ENCODE measurements at places on chromosomes 13 and 19. TPM values are rescaled to one million over a fixed set of nuclear protein-coding genes. Genes with fewer than 3 reads are reported as not detected.

CYP2A6 gene
- 1.1 TPM for total RNA-seq

PEG3 gene
- total RNA-seq = not detected

ZNF283 gene
- 10.7 TPM for total RNA-seq

ZNF575 gene
- not detected for total RNA-seq

OVOL3 gene
- total RNA-seq = not detected

TNFSF13B gene
- total RNA-seq = 0.48 TPM

IZUMO2 gene
- not detected for total RNA-seq

SLITRK6 gene
- total RNA-seq = 24.6 TPM

SIAH3 gene
- 0.04 TPM for total RNA-seq

LHB gene
- total RNA-seq = not detected

- no peaks in the 10 kb centered on the region for H3K27me3 ChIP-seq
- H3K36me3 ChIP-seq = no peaks in the 10 kb centered on the region
- peaks cover 3% of the 10 kb centered on the region for H3K4me1 ChIP-seq
- DNase-seq = no peak
Observed at GRCh38 chr13:51000061-51000460, 90.5 kb downstream of the RNASEH2B start.

DNA sequence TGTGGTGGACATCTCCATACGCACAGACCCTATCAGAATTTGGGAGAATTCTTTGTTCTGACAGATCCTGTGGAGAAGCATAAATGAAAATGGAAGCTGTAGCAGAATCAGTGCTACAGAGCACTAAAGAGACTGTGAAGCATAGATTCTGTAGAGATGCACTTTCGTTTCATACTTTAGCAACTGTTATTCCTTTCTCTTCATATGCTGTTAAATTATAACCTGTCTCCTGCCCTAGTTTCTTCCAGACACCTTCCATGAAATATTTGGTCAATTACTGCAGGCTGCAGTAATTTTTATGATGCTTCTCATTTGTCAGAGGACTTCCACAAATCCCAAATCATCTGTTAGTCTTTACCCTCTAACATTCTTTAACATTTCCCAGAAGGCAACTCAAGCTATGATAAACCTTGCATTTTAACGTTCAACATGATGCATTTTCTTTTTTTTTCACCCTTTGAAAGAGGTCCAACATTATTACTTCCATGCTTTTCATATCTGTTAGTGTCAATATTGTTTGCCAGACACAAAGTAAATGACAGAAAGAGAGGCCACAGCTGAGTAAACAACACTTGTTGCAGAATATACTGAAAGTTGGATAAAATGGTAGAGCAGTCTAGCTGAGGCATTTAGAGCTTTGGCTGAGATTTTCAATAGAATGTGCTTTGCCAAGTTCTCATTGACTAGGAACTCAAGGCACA is 412.7 kb downstream of the LMO7 start:
- H3K4me1 ChIP-seq = peaks cover 7% of the 10 kb centered on the region
- no peaks in the 10 kb centered on the region for H3K36me3 ChIP-seq
- DNase-seq = peak; percentile 7
- no peak overlapping the region for H3K4me3 ChIP-seq

DNA sequence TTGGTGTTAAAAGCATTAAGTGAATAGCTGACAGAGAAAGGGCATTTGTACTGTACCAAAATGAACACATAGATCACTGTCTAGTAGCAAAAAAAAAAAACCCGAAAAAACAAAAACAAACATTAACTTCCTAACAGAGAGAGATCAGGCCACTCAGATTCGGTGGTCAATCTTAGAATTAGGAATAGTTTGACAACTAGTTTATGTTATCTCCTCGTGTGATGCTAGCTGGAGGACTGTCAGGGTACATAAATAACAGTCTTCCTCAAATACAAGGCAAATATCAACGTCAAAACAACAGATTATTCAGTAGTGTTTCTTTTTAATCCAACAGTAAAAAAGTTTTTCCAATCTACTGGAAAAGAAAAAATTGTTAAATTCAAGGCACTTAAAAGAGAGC is 1.7 kb downstream of the ZMYM5 start:
- no peaks in the 10 kb centered on the region for H3K36me3 ChIP-seq
- no peaks in the 10 kb centered on the region for H3K27me3 ChIP-seq
- DNase-seq = no peak

- peak; percentile 48 for DNase-seq
- H3K4me3 ChIP-seq = no peak overlapping the region
- H3K27ac ChIP-seq = no peak overlapping the region
Observed at GRCh38 chr13:27406178-27406939, 18.1 kb upstream of the GTF3A start.

GRCh38 chr13:53807251-53807834 is 778.7 kb downstream of the OLFM4 start:
- no peaks in the 10 kb centered on the region for H3K36me3 ChIP-seq
- no peaks in the 10 kb centered on the region for H3K4me1 ChIP-seq
- no peak for DNase-seq
- no peak overlapping the region for H3K4me3 ChIP-seq

DNA sequence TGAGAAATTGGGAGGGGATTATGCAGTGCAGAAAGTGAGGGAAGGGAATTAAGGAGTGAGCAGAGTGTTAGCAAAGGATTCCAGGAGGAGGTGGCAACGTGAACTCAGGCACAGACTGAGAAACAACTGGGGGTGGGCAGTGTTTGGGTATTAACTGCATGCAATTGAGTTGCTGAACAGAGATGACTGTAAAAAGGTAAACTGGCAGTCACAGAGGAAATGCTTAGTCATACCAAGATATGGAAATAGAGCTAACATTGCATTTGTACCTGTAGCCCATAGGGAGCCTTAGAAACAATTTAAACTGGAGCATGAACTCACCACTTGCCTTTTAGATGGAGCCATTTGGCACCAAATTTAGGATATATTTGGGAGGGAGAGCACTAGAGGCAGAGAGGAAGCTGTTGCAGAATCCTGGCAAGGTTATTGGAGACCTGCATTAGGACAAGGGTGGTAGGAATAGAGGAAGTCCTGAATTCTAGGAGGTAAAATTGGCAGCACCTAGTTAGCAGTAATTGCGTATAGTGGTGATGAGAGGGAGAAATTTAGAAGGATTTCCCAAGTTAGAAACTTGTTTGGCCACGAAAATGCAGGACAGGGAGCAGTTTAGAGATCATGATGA is 100.6 kb upstream of the FRY start:
- no peaks in the 10 kb centered on the region for H3K36me3 ChIP-seq
- no peaks in the 10 kb centered on the region for H3K4me1 ChIP-seq
- peak; percentile 14 for DNase-seq
- H3K4me3 ChIP-seq = no peak overlapping the region

- H3K36me3 ChIP-seq = no peaks in the 10 kb centered on the region
- H3K27ac ChIP-seq = peak within 1 kb of the TSS; percentile 99
- peak within 1 kb of the TSS; percentile 67 for H3K4me3 ChIP-seq
- H3K27me3 ChIP-seq = no peaks in the 10 kb centered on the region
Observed at GRCh38 chr19:676339-677105, at the start of gene FSTL3. Gene FSTL3 (plus strand): TSS chr19:676392. CDS start chr19:676424, 32 bp downstream.

GRCh38 chr13:63367522-63368198 is 1952.0 kb upstream of the PCDH20 start:
- H3K36me3 ChIP-seq = no peaks in the 10 kb centered on the region
- DNase-seq = no peak
- H3K4me3 ChIP-seq = no peak overlapping the region
- H3K27ac ChIP-seq = no peak overlapping the region
- H3K27me3 ChIP-seq = no peaks in the 10 kb centered on the region

DNA sequence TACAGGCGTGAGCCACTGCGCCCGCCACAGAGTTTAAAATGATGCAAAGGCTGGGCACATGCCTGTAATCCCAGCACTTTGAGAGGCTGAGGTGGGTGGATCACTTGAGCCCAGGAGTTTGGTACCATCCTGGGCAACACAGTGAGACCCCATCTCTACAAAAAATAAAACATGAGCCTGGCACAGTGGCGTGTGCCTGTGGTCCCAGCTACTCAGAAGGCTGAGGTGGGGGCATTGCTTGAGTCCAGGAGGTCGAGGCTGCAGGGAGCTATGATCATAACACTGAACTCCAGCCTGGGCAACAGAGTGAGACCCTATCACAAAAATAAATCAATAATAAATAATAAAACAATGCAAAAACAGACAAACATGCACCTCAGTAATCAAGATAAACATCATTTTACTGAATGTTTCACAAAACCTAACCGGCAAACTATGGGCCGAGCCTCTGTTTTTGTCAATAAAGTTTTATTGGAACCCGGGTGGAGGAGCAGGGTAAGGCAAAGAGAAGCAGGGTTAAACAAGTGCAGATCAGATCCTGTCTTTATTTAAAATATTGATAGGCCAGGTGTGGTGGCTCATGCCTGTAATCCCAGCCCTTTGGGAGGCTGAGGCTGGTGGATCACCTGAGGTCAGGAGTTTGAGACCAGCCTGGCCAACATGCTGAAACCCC is 2.0 kb upstream of the PEAK3 start:
- no peak overlapping the region for H3K27ac ChIP-seq
- no peak for DNase-seq
- H3K4me1 ChIP-seq = peaks cover 11% of the 10 kb centered on the region

DNA sequence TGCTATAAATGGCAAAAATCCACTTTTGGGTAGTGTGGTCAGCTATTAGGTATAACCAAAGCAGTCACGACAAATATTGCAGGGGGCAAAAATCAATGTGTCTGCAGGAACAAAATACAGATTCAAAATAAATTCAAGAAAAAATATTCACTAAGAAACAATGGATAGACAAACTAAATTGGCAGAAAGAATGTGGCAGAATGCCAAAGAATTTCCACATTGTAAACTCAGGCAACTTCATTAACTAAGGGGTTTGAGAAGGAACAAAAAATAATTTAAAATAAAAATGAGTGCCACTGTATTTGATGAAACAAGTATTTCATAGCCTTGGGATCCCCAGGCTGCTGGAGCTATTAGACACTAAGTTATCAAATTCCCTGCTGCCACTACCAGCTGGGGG is 193.1 kb downstream of the VWA8 start:
- H3K4me3 ChIP-seq = no peak overlapping the region
- no peaks in the 10 kb centered on the region for H3K36me3 ChIP-seq
- H3K27ac ChIP-seq = no peak overlapping the region
- no peaks in the 10 kb centered on the region for H3K27me3 ChIP-seq
- H3K4me1 ChIP-seq = no peaks in the 10 kb centered on the region

GRCh38 chr13:79406597-79406908 is 498 bp upstream of the RBM26 start:
- peaks cover 39% of the 10 kb centered on the region for H3K4me1 ChIP-seq
- peak overlapping the region; percentile 89 for H3K4me3 ChIP-seq
- no peaks in the 10 kb centered on the region for H3K27me3 ChIP-seq
- H3K27ac ChIP-seq = peak overlapping the region; percentile 100
- DNase-seq = no peak

DNA sequence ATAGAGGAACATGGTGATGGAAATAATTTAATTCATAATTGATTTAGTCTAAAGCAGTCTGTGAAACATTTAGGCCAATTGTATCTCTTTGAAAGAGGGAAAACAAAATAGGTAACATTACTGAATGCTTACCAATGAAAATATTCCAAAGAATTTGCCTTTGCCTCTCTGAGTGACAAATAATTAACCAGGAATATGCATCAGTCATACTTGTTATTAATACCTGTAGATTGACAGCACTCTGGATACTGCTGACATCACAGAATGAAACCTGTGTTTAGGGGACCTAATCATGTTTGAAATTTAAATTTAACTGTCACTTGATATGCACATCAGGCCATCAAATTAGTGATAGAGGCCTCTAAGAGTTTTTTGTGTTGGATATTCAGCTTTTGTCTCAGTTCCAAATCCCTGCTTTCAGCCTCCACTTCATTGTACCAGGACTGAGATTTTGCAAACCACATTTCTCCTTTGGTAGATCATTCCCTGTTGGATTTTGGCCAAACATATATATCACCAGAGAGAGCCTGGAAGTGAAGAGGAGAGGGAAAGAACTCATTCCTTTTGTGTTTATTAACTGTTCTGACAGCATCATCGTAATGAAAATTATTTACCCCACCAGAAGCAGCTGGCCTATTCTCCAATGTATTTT is 64.8 kb upstream of the KLHL1 start:
- DNase-seq = no peak
- no peaks in the 10 kb centered on the region for H3K36me3 ChIP-seq
- no peak overlapping the region for H3K27ac ChIP-seq
- no peaks in the 10 kb centered on the region for H3K27me3 ChIP-seq

- H3K4me3 ChIP-seq = no peak overlapping the region
- no peak for DNase-seq
- no peaks in the 10 kb centered on the region for H3K27me3 ChIP-seq
- H3K27ac ChIP-seq = peak overlapping the region; percentile 56
- H3K36me3 ChIP-seq = no peaks in the 10 kb centered on the region
Observed at GRCh38 chr19:11159598-11160439, 4.2 kb upstream of the SPC24 start.

DNA sequence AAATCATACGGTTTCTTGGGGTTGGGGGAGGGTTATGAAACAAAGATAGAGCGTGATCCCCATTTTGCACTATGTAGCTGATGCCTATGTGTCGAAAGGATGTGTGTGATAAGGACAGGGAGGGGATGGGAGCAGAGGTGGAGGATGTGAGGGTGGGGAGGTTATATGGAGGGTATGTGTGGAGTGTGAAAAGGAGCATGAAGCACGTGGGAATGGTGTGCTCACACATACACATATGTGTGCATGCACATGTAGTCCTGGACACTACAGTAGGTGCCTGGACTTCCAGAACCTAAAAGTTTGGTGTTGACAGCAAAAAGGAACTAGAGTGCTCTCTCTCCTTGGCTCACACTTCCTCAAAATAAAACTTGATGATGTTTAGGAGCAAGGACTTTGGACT is 25.4 kb downstream of the STOML3 start:
- no peaks in the 10 kb centered on the region for H3K4me1 ChIP-seq
- no peak overlapping the region for H3K4me3 ChIP-seq
- no peaks in the 10 kb centered on the region for H3K36me3 ChIP-seq
- H3K27me3 ChIP-seq = no peaks in the 10 kb centered on the region
- H3K27ac ChIP-seq = no peak overlapping the region

GRCh38 chr13:20519875-20520274 is 5.8 kb downstream of the CRYL1 start:
- no peaks in the 10 kb centered on the region for H3K36me3 ChIP-seq
- H3K4me1 ChIP-seq = peaks cover 17% of the 10 kb centered on the region
- no peaks in the 10 kb centered on the region for H3K27me3 ChIP-seq

- DNase-seq = no peak
- no peak overlapping the region for H3K27ac ChIP-seq
- no peaks in the 10 kb centered on the region for H3K4me1 ChIP-seq
- H3K4me3 ChIP-seq = no peak overlapping the region
- no peaks in the 10 kb centered on the region for H3K27me3 ChIP-seq
Observed at GRCh38 chr13:95741584-95742563, 64.9 kb downstream of the DNAJC3 start.

GRCh38 chr13:20824762-20825476 is 51.2 kb upstream of the EEF1AKMT1 start:
- H3K27ac ChIP-seq = peak overlapping the region; percentile 1
- H3K27me3 ChIP-seq = no peaks in the 10 kb centered on the region
- H3K4me1 ChIP-seq = no peaks in the 10 kb centered on the region
- no peak overlapping the region for H3K4me3 ChIP-seq
